ENCODE measurements at places on chromosomes 12 and 14. TPM values are rescaled to one million over a fixed set of nuclear protein-coding genes. Genes with fewer than 3 reads are reported as not detected.

Gene NANOG
- total RNA-seq: 147 TPM

Gene METTL25
- total RNA-seq: 4.2 TPM

Gene CIROP
- 0.42 TPM for total RNA-seq

Gene ADSS1
- total RNA-seq: 10.3 TPM

Gene STXBP6
- total RNA-seq: 1.2 TPM

Gene ALX1
- 7.6 TPM for total RNA-seq

Gene NRL
- total RNA-seq: 2.1 TPM

Gene MYH7
- not detected for total RNA-seq

Gene ATL1
- total RNA-seq: 1.9 TPM

Gene KNTC1
- 64.5 TPM for total RNA-seq

Gene DDX23
- total RNA-seq: 101 TPM

Gene GZMH
- total RNA-seq: not detected

Gene IGF1
- total RNA-seq: not detected

Gene RD3L
- total RNA-seq: not detected

Gene SPTB
- 0.22 TPM for total RNA-seq

Gene GLS2
- total RNA-seq: 2.2 TPM

Gene MYRFL
- not detected for total RNA-seq

Gene DBX2
- total RNA-seq: not detected

Gene PMCH
- not detected for total RNA-seq

Gene ANKS1B
- total RNA-seq: 3.4 TPM

Gene LRRIQ1
- total RNA-seq: 0.17 TPM

Gene OR6C75
- total RNA-seq: not detected

Gene SMCO2
- not detected for total RNA-seq

Gene LRIG3
- total RNA-seq: 51.7 TPM

Gene TAS2R7
- not detected for total RNA-seq

Gene NOVA1
- total RNA-seq: 6.9 TPM

Gene SCARB1
- 44.9 TPM for total RNA-seq

Gene PRMT5
- 86.7 TPM for total RNA-seq

Gene LAG3
- total RNA-seq: 2.0 TPM

Gene MYF6
- total RNA-seq: not detected

Gene KLRC4
- not detected for total RNA-seq

Gene ANKRD33
- total RNA-seq: 1.6 TPM

Gene LMNTD1
- total RNA-seq: not detected

Gene CSRNP2
- 22.2 TPM for total RNA-seq

Gene GRIP1
- 73.8 TPM for total RNA-seq

Gene LRP1-AS
- total RNA-seq: not detected

Gene DHRS2
- total RNA-seq: 1.1 TPM

Gene EGLN3
- total RNA-seq: 12.3 TPM

Gene ZNF385A
- total RNA-seq: 3.5 TPM

Data from H7 (cell line).